Effector memory CD8-positive, alpha-beta T cell (primary cell): ENCODE measurements at places on chromosomes 3 and 15.

DNA sequence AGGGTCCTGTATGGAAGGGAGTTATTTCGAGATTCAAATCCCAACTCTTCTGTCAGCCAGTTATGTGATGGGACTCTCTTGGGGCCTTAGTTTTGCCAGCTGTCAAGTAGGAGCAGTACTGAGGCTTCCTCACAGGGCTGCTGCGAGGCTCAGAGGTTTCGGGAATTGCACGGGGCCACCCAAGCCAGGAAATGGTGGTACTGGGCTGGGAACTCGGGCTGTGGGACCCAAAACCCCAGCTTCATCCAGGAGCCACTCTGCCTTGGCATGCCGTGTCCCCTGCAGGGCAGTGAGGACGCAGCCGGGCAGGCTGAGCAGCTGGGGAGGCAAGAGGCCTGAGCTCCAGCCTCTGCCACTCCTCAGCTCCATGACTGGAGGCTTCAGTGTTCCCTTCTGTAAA is 118.6 kb downstream of the ETFA start:
- DNase-seq: no peak

DNA sequence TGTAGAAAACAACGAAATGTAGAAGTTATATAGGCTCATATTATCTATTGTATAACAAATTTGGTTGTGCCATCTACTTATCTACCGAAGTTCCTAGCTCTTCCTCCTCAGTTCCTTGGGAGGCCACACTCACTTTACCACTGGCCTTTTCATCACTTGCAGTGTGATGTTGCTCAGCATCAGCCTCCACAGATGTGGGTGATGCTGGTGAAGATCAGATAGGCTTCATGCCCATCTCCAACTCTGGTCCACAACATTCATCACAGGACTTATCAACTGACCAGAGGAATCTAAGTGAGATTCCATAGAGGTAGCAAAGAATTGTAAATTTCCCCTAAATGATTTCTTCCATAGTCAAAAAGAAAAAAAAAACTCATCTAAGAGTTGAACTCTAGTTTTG is 8.4 kb downstream of the CD200 start:
- DNase-seq: no peak

GRCh38 chr3:107064405-107065060 is 312.7 kb upstream of the CCDC54 start:
- peak; percentile 57 for DNase-seq

GRCh38 chr3:86654806-86655460 is 336.0 kb downstream of the VGLL3 start:
- no peak for DNase-seq

- no peak for DNase-seq
Measured at GRCh38 chr3:69748503-69748902, 9.2 kb downstream of the MITF start.

DNA sequence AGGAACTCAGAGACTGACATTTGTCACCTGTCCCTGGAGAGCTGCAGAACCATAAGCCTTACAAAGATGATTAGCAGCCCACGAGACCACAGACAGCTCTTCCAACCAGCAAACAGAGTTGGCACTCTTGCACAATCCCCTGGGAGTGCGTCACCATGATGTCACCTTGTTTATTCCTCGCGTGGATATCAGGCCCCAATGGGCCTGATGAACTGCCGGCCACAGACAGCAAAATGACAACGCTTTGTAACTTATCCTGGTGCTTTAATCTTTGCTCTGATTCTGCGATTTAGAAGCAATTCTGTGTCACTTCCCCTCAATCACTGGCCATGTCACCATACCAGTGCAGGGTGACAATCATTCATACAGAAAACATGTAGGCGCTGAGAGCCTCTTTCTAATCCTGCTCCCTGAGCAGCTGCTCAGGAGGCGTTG is 89.2 kb downstream of the TAMM41 start:
- no peak for DNase-seq

- DNase-seq: no peak
Measured at GRCh38 chr3:56491566-56491965, 23.3 kb upstream of the ERC2 start.

DNA sequence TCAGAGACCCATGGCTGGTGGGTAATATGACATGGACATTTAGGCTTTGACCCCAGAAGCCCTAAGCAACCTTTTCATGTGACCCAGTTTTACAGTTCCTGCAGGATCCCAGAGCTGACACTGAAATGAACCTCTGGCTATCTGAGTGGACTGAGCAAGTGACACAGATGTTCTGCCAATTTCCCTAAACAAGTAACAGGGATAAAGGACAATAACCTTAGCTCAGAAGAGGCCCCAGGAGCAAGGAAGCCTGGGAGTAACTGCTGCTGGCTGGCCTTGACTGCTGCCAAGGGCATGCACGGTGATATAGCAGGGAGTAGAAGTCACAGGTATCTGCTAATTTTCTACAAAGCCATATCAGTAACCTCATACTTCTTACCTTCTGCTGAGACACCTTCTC is 177.9 kb downstream of the CHL1 start:
- DNase-seq: no peak

GRCh38 chr15:88341006-88341405 is 84.5 kb upstream of the NTRK3 start:
- no peak for DNase-seq
